ENCODE measurements at places on chromosomes 2 and 18.

DNA sequence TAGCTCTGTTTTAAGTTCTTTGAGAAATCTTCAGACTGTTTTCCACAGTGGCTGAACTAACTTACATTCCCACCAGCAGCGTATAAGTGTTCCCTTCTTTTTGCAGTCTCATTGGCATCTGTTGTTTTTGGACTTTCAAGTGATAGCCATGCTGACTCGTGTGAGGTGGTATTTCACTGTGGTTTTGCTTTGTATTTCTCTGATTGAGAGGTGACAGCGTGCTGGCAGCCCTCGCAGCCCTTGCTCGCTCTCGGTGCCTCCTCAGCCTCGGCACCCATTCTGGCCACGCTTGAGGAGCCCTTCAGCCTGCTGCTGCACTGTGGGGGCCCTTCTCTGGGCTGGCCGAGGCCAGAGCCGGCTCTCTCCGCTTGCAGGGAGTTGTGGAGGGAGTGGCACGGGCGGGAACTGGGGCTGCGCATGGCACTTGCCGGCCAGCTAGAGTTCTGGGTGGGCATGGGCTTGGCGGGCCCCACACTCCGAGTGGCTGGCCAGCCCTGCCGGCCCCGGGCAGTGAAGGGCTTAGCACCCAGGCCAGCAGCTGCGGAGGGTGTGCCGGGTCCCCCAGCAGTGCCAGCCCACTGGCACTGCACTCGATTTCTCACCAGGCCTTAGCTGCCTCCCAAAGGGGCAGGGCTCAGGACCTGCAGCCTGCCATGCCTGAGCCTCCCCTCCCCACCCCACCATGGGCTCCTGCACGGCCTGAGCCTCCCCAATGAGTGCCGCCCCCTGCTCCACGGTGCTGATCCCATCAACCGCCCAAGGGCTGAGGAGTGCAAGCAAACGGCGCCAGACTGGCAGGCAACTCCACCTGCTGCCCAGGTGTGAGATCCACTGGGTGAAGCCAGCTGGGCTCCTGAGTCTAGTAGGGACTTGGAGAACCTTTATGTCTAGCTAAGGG is 151.8 kb downstream of the IRS1 start:
- DNase-seq = no peak

DNA sequence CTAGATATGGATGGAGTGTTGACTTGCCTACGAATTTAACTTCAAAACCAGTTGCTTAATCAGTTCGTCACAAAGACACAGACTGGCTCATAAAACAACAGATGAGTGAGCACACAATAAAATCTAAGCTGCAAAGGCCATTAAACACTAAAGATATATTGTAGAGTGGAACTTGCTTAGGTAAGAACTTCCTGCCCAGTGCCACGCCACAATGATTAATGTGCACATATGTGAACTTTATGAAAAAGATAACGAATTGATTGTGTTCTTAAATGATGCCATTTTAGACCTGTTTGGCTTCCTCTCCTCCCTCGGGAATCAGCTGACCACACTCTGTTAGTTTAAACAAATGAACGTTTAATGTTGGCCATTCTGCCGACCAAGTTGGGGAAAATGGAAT is 2031.3 kb upstream of the CELF4 start:
- no peak for DNase-seq

DNA sequence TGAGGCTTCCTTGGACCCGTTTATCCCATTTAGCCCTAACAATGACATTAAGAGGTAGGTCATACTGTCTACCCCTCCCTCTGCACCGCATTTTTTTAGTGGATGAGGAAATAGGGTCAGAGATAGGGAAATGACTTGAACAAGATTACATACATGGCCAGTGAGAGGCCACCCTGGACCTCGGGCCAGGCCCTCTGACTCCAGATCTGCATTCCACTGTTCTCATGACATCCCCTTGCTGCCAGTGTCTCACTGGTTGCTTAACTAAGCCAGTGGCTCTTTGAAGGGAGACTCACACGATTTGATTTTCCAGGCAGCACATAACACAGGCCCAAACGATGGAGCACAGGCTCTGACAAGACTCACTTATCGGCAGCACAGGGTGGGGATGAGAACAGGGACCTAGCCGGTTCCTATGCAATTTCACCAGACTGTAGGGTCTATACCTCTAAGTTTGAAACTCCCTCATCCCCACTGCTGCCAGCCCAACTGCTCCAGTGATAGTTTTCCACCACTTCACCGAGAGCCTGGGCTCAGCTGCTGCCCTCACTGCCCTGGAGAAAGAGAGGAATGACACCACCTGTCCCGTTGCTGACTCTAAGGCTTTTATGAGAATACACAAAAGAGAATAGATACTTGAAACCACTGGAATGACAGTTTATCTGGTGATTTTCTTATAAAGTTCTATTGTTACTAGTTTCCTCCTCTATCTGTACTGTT is 82.5 kb downstream of the TMEM247 start:
- DNase-seq = no peak

DNA sequence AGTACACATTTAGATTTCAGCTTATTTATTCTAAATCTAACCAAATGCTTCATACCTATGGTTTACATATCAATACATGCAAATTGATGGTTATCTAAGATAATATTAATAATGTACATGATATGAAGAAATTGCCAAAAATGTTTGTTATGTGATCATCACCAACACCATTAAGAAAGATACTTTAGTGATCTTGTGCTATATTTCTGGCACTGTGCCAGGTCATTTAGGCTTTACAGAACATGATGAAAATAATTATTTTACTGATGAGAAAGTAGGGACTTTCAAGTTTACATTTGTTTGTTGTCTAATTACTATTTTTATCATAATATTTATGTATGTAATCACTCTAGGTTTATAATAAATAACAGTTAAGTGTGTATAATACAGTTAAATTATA is 158.3 kb downstream of the GULP1 start:
- no peak for DNase-seq

- no peak for DNase-seq
These were observed 260.0 kb upstream of the FN1 start for GRCh38 chr2:215695861-215696260.

GRCh38 chr18:62860062-62860461 is 144.7 kb downstream of the PHLPP1 start:
- no peak for DNase-seq

GRCh38 chr2:70516596-70516995 is 37.0 kb downstream of the TGFA start:
- DNase-seq = no peak

DNA sequence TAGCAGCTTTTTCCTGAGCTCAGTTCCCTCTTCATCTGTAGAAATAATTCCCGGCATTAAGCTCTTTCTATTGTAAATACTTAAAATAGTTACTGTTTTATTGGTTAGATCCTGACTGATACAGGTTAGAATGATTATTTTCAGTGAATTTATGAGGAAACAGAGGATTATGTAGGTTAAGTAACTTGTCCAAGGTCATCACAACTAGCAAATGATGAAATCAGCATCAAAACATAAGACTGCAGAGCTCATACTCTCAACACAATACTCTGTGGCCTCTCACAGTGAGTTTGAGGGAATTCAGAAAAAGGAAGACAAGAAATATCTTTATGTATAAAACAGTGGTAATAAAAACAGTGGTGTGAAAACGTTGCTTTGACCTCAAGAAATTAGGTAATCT is 113.2 kb upstream of the DLX2 start:
- no peak for DNase-seq

DNA sequence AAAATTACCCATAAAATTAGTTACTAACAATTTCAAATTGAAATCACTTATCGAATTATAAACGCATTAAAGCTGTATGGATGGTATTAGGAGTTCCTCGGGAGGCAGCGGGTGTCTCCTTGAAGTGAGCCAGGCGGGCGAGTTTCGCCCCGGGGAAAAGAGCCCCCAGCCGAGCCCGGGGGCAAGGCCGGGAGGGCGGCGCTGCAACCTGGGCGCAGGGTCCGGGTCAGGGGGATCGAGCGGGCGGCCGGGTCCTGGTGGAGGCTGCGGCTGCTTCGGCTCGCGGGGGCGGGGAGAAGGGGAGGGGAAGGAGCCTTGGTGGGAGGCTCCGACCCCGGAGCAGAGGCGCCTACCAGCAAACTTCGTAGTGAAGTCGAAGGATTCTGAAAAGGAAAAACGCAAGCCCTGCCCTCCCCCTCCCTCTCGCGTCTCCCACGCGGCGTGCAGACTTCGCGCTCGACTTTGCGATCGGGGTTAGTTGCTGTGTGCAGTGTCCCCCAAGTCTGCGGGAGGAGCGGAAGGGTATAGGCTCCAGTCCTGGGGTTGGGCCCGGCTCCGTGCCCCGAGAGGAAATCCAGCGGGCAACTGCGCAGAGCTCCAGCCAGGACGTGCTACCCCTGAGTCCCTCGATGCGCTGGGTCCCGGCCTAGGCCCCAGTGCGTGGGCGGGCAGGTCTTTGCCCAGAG is 140.8 kb downstream of the MEIS1 start:
- DNase-seq = peak; percentile 37

- DNase-seq = no peak
These were observed 137.2 kb upstream of the KCTD1 start for GRCh38 chr18:26685438-26686157.

DNA sequence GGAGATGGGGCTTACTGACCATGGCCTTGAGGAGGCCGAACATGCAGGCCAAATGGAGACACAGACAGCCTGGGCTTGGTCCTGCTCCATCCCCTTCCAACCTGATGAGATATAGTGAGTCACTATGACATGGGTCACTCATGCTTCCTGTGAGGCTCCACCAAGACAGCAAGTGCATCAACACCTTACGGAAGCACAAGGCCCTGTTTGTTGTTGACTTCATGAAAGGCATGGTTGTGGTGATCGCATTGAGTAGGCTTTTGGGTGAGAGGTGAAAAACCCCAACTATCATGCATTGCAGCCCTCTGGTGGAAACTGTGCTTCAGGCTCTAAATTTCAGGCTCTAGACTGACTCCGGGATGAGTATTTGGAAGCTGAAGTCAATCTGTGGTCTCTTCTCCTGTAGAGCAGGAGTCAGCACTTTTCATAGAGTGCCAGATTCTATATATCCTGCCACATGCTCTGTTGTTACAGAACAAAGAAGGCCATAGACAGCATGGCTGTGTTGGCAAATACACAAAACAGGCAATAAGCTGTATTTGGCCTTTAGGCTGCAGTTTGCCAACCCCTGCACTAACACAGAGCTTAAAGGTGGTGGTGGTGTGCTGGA is 10.1 kb downstream of the IL37 start:
- DNase-seq = peak; percentile 8

DNA sequence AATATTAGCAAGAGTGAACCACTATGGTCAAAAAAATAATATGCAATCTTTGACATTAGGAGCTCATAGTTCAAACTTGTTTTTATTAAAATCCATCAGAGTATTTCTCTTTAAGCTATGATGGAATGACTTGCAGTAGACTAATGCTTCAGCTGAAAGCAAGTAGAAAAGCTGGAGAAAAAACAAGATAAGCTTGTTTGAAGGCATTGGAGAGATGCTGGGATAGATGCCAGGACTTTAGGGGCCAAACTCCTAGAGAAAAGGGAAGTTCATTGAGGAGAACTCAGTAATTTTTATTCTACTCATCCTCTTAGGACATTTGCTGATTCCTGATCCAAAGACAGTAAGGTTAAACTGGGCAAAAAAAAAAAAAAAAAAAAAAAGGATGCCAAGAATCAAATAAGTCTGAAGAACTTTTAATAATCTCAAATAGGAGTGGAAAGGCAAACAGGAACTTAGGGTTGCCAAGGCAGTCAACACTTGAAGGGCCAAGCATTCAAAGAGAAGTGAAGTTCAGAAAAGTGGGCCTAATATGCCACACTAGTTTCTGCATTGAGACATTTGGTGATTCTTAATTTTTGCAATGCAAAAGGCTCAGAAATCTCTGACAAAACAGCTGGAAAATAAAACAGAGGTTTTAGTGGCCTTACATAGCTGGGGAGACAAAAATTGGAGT is 19.7 kb upstream of the AFF3 start:
- no peak for DNase-seq

DNA sequence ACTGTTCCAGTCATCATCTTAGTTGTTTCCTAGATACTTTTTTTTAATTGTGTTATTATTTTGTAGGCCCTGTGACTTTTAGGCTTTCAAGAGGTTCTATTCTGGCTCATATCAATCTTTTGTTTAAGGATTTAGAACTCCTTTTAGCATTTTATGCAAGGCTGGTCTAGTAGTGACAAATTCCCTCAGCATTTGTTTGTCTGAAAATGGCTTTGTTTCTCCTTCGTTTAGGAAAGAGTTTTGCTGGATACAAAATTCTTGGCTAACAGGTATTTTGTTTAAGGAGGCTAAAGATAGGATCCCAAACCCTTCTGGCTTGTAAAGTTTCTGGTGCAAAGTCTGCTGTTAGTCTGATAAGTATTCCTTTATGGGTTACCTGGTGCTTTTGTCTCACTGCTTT is 116.6 kb upstream of the SLC66A3 start:
- DNase-seq = no peak

- no peak for DNase-seq
These were observed 106.5 kb downstream of the EVA1A start for GRCh38 chr2:75454241-75454620.

DNA sequence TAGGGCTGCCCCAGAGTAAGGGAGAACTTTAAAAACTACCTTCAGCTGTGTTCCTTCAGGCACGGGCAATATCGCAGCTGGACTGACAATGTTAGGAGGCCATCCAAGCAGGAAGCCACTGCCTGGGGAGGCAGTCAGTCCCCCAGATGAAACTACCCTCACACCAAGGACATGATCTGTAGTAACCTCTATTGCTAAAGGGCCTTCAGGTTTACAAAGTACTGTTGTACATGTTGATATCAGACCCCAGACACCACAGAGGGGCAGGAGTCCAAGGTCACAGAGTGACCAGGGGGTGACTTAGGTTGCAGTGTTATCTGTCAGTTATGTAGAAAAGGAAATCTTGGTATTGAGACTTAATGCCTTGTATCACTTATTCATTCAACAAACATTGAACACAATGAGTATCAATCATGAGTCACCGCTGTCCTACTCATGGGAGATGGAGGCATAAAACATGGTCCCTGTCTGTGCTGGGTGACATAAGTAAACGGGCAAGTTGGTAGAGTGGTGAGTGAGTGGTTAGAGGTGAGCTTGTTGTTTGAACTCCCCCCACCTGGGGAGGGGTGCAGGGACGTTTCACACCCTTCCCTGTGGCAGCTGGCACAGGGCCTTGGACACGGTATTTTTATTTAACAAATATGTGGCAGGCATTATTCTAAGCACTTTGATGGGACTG is 7.1 kb downstream of the CABLES1 start:
- DNase-seq = no peak

DNA sequence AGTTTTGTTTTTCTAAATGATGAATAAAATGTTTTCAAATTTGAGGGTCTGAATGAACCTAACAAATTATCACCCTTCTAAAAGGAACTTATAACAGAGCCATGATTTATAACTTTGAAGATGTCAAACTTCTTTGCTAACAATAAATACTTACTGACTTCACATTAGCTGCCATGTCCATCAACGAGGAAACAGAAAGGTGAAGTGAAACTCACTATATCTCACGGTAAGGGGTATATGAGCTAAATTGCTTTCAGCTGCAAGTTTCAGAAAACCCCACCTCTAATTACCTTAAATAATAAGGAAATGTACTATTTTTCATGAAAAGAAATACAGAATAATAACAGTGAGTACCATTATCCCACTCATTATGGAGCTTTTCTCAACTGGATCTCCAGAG is 350.8 kb upstream of the NT5C1B start:
- no peak for DNase-seq

DNA sequence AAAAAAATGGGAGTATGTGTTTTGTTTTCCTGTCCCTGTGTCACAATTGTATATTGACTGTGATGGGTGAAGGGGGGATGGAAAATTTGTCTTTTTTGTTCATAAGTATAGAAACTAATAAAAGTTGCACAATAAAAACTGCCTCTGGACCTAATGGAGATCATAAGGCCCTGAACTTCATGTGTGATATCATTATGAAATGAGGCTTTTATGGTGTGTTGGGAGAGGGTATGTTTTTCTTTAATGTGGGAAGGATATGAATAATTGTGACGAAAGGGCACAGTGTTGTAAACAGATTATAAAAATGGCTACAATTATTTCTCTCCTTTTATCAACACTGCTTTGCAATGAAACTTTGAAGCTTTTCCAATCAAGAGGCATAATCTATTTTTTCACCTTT is 1889.3 kb upstream of the CELF4 start:
- no peak for DNase-seq
